Sigmoid colon (tissue), 7 donors: ENCODE measurements at places on chromosomes 13 and 19. TPM values are rescaled to one million over a fixed set of nuclear protein-coding genes. Genes with fewer than 3 reads are reported as not detected.
A peak's percentile ranks its signal among the peaks of the same experiment; 100 is the strongest.

DNA sequence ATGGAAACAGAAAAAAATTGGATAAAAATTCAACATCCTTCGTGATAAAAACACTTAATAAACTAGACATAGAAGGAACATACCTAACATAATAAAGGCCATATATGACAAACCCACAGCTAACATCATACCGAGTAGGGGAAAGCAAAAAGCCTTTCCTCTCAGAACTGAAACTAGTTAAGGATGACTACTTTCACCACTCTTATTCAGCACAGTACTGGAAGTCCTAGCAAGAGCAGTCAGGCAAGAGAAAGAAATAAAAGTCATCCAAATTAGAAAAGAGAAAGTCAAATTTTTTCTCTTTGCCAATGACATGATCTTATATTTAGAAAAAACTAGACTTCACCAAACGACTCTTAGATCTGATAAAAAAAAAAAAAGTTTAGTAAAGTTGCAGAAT is 25.8 kb upstream of the SLC7A9 start:
- DNase-seq, result no peak

DNA sequence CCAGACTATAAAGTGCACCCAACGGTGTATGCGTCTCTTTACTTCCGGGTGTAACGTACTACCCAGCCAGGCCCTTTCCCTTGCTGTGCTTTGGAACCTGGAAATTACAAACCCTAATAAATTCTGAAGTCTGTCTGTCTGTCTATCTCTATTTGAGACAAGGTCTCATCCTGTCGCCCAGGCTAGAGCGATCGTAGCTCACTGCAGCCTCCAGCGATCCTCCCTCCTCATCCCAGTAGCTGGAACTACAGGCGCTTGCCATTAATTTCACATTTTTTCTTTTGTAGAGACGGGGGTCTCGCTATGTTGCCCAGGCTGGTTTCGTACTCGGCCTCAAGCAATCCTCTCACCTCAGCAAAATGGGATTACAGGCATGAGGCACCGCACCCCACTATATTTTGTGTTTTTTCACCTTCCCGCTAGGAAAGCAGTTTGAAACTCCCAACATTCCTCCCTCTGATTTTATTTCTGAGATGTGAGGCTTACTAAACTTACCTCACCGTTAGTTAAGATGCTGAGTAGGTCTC is 469 bp upstream of the RNF6 start:
- DNase-seq, result no peak

DNA sequence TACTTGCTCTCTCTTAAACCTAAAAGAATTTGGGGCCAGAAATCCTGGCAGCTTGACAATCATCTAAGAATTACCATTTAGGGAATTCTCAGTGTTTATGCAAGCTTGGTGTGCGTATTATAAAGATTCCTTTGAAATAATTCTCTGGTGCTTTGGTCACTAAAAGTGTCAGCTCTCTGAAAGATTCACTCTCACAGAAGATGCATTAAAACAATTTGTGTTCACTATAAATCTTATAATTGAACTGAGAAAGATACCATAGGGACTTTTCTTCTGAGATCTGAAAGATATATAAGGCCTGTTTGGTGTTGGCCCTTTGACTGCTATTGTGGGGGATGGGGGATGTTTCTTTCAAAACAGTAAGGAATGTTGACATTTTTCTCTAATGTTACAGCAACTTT is 27.3 kb downstream of the EPSTI1 start:
- no peak for DNase-seq

The SHKBP1 gene
- total RNA-seq, result 36.3 TPM

The OR10H1 gene
- not detected for total RNA-seq

DNA sequence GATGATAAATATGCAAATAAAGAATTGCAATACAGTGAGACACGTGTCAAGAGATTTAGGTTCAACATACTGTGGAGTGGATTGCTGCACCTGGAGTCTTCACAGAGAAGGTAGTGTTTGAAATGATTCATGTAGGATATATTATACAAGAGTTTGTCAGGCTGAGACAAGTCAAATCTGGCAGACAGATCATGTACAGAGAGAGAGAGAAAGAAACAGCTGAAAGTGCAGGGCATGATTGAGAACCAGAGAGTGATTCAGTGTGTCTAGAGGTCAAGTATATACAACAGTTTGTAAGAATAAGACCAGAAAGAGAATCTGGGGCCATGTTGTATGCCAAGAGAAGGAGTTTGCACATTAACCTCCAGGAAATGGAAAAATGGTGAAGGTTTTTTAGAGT is 2.1 kb upstream of the VWA8 start:
- DNase-seq, result no peak

The GFY gene
- not detected for total RNA-seq

- DNase-seq, result no peak
These were observed 25.1 kb downstream of the ARHGEF18 start for GRCh38 chr19:7373862-7374261.

DNA sequence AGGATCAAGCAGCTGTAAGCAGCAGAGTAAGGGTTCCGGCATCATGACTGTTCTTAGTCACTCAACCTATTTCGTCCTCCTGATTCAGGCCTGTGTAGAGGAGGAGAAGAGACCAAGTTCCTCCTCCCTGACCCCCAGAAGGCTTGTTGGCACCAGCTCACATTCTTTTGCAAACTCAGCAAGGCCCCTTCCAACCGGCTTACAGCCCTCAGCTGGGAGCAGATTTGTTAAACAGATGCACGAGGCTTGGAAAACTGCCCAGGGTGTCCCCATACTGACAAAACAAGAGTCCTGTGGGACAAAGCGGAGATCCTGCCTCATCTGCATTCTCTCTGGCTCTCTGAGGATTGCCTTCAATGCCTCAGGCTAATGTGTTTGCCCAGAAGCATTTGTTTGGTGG is 113.2 kb upstream of the SOX21 start:
- DNase-seq, result peak; percentile 90

The TUBA3C gene
- not detected for total RNA-seq

The SLC10A2 gene
- not detected for total RNA-seq

DNA sequence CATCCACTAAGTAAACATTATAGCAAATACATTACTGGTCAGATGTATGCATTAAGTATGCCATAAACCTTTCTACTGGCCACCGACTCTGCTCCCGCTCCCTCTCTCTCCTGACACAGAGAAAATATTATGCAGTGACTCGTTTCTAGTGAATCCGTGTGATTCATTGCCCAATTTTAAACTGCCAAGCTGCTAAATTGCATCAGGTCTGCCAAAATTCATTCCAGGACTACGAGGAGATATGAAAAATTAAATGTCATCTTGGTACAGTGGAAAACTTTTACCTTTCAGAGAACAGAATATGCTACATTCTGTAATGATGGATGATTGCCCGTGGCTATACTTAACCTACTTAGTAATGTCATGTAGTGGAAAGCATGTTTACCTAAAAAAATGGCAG is 368.8 kb upstream of the TSHZ3 start:
- no peak for DNase-seq

- DNase-seq, result no peak
These were observed 58.6 kb upstream of the SPRY2 start for GRCh38 chr13:80399340-80400163.

- peak; percentile 90 for DNase-seq
These were observed at the start of gene HSPB6 for GRCh38 chr19:35756377-35757230. Gene HSPB6, minus strand, starts transcription at chr19:35757029. Its CDS starts 21 bp downstream, at chr19:35757008.

- DNase-seq, result peak; percentile 79
These were observed 566 bp downstream of the TIMM13 start for GRCh38 chr19:2426611-2427428.

GRCh38 chr13:33547035-33547434 is 261.5 kb upstream of the STARD13 start:
- no peak for DNase-seq

GRCh38 chr19:39825093-39825463 is 8.9 kb downstream of the DYRK1B start:
- DNase-seq, result no peak

DNA sequence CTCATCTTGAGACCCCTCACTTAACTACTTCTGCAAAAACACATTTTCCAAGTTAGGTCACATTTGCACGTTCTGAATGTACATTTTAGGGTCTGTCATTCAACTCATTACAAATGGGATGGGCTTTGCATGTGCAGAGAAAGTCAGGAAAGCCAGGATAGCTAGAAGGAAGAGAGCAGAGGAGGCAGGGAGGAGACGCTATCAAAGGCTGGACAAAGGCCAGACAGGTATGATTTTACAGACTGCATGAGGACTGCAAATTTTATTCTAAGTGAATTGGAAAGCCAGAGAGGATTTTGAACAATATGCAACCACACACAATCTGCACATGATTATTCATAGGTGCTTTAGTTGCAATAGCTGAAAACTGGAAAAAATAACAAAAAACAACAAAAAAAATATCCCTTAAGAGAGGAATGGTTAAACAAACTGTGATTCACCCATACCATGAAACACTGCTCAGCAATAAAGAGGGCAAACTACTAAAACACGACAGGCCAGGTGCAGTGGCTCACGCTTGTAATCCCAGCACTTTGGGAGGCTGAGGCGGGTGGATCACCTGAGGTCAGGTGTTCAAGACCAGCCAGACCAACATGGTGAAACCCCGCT is 21.1 kb downstream of the SYDE1 start:
- DNase-seq, result peak; percentile 13

DNA sequence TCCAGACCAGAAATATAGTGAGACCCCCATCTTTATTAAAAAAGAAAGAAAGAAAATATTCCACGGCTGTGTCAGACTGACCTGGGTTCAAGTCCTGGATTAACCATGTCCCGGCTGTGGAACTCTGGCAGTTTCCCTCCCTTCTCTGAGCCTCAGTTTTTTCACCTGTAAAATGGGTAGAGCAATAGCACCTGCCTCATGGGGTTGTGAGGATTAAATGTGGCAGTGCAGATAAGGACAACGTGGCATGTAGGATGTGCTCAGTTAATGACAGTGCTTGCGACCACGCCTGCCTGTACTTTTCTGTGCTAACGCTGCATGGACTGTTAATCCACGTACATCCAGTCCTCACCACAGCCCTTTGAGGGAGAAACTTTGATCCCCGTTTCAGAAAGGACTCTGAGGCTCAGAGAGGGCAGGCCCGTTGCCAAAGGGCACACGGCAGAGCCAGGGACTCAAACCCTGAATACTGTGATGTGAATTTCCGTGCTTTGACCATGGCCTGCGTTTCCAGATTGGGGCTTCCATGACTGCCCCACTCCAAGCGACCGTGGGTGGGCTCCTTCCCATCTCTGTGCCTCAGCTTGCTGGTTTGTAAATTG is 16.1 kb downstream of the SBK2 start:
- DNase-seq, result no peak

The TICAM1 gene
- 5.3 TPM for total RNA-seq

- DNase-seq, result no peak
These were observed 1019.5 kb downstream of the PCDH9 start for GRCh38 chr13:66210677-66211076.

GRCh38 chr19:7652061-7652641 is 15.2 kb downstream of the STXBP2 start:
- peak; percentile 90 for DNase-seq

The SERP2 gene
- 6.9 TPM for total RNA-seq

- no peak for DNase-seq
These were observed 9.6 kb upstream of the CEACAM6 start for GRCh38 chr19:41745756-41746155.

- DNase-seq, result no peak
These were observed 84.8 kb downstream of the SLC25A15 start for GRCh38 chr13:40874138-40874779.

DNA sequence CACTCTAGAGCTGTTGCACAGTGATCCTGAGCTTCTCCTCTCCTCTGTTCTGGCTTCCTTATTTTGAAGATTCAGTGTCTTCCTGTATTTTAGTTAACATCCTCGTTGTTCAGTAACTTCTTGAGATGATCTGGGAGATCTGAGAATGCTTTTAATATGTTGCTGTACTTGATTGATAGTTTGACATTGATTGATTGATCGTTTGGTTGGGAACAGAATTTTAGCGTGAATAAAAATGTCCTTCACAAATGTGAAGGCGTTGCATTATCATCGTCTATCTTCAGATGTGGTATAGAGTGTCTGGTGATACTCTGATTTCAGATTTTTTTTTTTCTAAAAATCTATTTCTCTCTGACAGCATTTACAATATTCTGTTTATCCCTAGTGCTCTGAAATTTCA is 80.1 kb upstream of the KLF12 start:
- no peak for DNase-seq

DNA sequence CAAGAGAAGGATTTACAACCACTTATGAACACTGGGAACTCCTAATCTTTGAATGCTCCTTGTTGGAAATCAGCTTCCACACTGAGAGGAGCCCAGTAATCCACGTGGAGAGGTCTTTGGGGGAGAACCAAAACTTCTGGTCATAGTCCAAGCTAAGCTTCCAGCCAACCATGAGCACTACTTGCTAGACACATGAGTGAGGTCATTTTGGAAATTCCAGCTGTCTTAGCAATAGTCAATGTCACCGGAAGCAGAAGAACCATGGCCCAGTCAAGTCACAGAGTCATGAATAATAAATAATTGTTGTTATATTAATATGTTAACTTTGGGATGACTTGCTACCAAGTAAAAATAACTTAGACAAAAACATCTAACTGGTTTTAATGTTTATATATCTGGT is 324.9 kb upstream of the SGCG start:
- DNase-seq, result no peak

The ZNF844 gene
- total RNA-seq, result 13.2 TPM

The OR4F17 gene
- not detected for total RNA-seq

The ZNF568 gene
- total RNA-seq, result 18.9 TPM

- no peak for DNase-seq
These were observed 1827.0 kb upstream of the MIR17HG start for GRCh38 chr13:89520468-89520867.

The CKM gene
- 1.1 TPM for total RNA-seq

DNA sequence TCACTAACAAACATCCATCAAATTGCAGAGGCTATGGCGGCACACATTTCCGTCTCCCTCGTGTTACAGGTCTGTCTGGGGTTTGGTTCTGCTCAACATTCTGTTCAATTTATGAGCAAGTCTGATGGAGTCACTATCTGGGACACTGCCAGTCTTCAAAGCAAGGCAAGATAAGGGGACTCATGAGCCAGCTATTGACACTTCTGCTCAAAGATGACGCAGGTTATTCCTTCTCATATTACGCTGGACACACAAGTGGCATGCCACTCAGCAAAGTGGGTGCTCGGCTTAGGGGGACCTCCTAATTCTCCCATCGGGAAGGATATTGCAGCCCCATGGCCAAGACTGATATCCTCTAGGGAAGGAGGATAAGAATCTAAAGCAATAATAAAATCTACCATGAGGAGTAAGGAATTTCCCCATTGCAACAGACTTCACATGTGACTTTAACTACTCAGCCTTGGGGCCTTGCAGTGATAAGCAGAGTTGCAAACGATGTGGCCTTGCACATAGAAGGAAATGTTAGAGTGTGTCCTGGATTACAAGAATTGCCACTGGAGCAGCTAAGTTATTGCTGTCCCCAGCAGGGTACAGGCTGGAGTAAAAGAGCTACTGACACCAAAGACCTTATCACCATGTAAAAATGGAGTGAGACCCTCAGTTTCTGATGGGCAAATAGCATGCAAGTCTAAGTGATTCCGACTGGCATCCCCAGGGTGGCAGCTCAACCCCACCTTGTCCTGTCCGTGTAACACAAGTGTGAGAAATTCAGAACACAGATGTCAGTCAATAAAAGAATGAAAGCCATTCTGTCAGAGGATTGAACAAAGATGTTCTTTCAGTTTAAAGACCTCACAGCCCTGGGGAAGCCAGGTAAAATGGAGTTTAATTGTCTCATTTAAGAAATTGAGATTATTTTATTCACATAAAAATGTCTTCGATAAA is 306.1 kb downstream of the IRS2 start:
- no peak for DNase-seq
